GF-D8 (cell line): ENCODE measurements at places on chromosomes 7 and 10.

- no peak for DNase-seq
Measured at GRCh38 chr10:127563718-127564553, 14.8 kb downstream of the NPS start.

- no peak for DNase-seq
Measured at GRCh38 chr10:31646519-31646918, 282.1 kb downstream of the ARHGAP12 start.

DNA sequence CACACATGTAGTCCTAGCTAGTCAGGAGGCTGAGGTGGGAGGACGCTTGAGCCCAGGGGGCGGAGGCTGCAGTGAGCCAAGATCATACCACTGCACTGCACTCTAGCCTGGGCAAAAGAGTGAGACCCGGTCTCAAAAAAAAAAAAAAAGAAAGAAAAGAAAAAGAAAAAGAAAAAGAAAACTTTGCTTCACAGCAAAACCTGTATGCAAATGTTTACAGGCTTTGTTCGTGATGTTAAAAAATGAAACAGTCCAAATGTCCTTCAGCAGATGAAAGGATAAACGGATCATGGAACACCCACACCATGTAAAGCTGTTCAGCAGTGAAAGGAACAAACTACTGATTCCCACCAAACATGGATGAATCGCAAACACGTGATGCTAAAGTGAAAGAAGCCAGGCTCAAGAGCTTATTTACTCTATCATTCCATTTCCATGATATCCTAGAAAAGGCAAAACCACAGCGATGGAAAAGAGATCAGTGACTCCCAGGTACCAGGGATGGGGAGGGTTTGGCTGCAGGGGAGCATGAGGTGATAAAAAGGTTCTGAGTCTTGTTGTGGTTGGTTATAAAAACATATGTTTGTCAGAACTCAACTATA is 15.1 kb downstream of the LRRC20 start:
- DNase-seq = no peak

- DNase-seq = peak; percentile 80
Measured at GRCh38 chr7:128122576-128123290, 91.5 kb upstream of the LRRC4 start.

- DNase-seq = no peak
Measured at GRCh38 chr10:20686015-20686635, 211.0 kb downstream of the NEBL start.

- no peak for DNase-seq
Measured at GRCh38 chr7:104843198-104843597, 170.8 kb upstream of the KMT2E start.

DNA sequence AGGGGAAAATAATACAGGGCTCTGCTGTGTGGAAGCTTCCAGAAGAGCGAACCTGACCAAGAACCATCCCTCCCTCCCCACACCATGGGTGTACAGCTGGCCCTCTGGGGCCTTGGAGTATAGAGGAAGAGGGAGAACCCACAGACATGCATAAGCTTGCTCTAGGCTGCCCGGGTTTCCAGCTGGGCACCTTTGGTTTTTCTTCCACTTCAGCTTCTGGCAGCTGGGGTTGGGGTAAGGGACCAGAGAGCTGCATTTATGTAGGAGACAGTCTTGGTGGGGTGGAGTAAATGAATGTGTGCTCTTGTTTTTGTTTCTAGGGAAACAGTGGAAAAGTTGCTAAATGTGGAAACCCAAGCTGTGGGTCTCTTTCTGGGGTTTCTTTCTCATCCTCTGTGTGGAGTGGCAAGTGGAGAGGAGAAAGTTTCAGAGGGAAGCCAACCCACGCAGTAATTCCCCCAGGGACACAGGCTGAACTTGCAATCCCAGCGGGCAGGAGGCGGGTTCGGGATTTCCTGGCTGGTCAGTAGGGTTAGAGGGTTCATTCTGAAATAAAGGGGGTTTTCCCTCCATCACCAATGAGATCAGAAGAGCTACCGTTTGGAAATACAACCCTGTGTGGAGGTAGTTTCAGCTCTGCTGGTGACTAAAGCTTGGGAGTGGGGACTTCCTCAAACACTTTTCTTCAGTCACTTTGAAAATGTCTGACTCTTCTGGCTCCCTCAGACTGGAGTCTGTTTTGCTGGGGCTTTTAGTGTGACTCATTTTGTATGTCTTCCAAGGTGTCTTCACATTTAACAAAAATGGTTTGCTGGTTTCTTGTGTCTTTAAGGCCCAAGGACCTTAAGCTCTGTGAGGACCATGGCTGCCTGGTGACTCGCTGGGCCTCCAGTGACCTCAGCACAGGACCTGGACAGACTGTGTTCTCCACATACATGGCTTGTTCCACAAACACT is 22.2 kb upstream of the SRGN start:
- DNase-seq = peak; percentile 80

DNA sequence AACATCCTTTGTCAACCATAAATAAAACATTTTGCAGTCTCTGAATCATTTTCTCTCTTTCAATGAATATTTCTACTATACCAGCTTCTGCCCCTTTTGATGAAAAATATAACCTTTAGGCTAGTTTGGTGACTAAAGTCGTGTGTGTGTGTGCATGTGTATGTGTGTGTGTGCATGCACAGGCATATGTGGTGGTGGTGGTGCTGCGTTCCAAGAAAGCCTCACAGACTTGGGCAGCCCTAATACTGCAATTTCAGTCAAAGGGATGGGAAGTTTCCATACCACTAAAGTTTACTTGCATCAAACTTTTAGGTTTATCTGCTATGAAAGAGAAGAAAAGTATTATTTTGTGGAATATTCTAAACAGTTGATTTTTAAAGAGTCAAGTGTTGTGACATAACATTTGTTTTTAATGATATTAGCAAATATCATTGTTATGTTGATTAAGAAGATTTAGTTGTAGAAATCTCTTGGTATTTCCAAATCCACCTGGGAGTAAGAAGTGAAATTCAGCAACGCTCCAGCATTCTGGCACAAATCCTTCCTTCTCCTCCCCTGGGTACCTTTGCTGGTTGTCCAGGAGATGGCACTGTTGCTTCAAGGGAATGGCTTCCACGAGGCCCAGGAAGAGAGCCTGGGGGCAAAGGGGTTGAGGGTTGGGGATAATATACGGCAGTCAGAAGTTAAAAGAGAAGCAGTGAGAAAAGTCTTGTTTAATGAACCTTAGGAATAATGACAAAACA is 41.5 kb downstream of the ASB4 start:
- peak; percentile 38 for DNase-seq

DNA sequence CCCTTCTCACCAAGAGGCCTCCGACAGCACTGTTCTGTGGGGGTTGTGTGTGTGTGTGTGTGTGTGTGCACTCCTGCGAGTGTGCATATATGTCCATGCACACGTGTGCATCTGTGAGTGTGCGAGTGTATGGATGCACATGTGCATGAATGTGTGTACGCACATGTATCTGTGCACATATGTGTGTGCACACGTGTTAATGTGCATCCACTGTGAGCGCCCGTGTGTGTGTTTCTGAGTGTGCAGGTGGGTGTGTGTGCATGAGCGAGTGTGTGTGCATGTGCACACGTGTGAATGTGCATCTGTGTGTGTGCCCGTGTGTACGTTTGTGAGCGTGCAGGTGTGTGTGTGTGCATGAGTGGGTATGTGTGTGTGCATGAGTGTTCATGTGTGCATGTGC is 48.5 kb upstream of the FOXL3 start:
- no peak for DNase-seq

DNA sequence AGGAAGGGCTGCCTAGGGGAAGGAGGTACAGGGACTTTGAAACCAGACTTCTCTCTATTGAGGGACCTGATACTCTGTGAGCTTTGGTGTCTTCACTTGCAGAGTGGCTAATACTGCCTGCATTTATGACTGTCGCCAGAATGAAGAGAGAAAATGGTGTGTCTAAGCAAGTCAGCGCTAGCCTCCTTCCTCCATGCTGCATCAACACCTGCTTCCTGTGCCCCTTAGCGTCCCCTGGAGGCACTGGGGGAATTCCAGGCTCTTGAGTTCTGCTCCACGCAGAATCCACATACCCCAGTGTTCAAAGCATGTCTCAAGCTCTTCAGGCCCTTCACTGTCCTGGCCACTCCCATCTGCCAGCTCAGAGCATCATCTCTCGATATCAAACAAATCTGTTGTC is 140.5 kb downstream of the PKD1L1 start:
- DNase-seq = no peak

- DNase-seq = no peak
Measured at GRCh38 chr10:118708571-118708970, 46.2 kb downstream of the CACUL1 start.

DNA sequence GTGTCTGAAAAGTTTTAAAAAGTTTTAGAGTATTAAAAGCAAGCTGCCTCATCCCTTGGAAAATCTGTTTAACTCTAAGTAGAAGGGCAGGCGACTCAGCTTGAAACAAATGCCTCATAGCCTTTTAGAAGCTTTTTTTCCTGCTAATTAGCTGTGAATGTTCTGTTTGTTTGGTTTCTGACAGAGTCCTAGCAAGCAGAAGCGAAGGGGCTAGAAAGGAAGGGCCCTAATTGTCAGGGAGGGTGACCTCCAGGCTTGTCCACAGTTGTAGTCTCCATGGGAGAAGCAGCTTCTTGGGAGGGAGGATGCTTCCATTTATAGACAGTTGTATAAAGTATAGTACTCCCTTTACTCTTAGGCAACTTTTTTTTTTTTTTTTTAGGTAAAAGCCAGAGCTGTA is 90.9 kb downstream of the DNAJC1 start:
- no peak for DNase-seq

- DNase-seq = no peak
Measured at GRCh38 chr10:130074639-130075038, 36.0 kb downstream of the C10orf143 start.

- DNase-seq = no peak
Measured at GRCh38 chr7:28835800-28836199, 122.3 kb downstream of the TRIL start.

DNA sequence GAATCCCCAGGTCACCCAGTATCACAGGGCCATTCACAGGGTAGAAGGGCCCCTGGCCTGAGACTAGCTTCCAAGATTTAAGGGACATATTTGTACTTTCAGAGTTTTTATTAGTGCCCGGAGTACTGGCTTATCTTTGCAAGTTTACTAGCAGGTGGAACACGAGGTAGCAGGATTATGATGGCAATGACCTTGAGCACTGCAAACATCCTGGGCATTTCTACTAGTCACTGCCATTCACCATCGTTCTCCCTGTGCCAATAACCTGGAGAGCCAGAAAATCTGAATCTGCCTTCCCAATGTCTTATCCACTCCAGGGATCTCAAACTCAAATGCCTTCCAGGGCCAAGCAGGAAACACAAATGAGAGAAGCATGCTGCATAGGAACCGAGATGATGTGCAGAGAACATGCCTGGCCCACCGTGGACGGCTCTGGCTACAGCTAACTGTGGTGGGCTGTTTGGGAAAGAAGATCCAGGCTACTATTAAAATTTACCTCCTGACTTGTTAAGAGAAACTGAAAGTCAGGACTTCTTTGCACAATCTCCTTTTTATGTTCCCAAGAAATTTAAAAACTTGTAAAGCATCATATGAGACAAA is 16.7 kb downstream of the FAM53B start:
- no peak for DNase-seq

DNA sequence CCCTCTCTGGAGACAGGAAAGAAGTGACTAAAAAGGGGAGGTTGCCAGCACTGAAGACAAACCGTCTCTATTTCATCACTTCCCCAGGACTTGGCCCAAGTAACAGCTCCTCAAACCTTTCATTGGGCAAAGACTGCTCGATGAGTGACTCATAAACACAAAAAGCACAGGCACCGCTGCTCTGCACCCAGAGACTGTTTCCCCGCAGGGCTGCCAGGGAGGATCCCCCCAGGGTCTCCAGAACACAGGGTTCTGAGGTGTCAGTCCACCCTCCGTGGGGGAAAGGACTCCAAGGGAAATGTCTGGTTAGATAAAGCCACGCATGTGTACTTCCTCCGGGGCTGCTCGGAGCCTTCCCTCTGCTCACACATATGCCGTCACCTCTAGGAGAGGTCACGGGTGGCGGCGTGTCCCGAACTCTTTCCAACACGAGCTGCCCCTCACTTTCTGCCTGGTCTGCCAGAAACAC is 59.9 kb downstream of the INSIG1 start:
- peak; percentile 96 for DNase-seq

DNA sequence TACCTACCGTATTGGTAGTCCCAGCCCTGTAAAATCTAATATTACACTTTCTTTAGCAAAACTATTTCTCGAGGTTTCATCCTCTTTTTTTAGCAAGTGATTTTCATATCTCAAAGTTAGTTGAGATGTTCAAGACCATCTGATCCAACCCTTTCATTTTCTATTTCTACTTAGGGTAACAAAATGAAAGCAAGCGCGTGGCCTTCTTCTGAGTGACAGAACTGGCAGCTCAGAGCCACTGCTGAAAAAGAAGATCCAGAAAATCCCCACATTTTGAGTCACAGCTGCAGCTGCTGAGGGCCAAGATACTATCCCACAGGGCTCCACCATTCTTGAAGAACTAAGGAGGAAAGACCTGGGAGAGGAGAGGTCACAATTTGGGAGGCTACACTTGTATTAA is 24.8 kb upstream of the ZNF800 start:
- no peak for DNase-seq

DNA sequence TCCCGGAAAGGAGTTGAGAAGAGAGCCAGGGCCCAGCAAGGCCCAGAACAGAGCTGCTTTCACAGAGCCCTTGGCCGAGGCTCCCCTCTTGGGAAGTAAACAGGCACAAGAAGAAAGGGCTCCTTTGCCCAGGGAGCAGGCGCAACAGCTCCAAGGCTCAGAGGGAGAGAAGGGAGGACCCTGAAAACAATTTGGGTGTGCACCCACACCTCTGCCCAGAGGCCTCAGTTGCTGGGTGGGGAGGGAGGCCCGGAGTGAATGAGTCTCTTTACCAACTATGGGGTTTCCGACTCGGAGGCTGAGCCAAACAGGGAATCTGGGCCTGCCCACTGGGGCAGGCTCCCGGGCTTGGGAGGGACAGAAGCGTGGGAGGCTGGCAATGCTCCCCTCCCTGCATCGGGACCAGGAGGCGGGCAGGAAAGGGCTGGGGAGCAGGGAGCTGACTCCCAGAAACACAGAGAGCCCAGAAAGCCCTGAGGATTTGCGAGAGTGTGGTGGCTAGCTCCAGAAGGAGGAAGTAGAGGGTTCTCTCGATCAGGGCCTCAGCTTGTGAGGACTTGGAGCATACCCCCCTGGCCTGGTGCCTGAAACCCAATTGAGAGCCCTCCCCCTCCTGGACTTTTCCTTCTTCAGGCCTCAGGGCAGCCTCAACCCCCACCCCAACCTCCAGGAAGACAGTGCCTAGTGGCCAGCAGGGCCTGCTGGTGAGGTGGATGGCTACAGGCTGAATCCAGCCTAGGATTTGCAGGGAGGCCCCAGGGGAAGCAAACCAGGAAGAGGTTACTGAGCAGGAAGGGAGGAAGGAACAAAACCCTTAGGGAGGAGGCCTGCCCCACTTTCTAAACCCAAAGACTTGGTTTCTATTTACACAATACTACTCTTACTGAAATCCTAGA is 6.2 kb downstream of the C10orf105 start:
- DNase-seq = peak; percentile 87

DNA sequence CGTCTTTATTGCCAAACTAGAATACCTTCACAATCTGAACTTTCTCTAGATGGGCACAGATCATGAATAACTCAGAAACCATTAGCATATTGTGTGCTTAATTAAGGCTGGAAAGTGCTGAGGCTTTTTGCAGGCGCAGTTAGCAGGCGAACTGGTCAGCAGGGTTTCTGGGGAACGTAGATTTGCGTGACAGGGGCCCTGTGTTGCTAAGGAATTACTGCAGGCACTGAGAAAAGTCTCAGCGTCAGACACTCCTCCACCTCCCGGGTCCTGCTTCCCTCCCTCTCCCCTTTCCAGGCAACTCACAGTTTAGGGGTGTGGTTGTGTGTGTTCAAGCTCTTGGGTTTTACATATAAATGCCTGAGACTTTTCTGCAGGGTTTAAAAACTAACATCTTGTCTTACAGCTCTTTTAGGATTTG is 2.2 kb downstream of the MAP3K8 start:
- DNase-seq = peak; percentile 26
